ENCODE measurements at places on chromosomes 3 and 15.

DNA sequence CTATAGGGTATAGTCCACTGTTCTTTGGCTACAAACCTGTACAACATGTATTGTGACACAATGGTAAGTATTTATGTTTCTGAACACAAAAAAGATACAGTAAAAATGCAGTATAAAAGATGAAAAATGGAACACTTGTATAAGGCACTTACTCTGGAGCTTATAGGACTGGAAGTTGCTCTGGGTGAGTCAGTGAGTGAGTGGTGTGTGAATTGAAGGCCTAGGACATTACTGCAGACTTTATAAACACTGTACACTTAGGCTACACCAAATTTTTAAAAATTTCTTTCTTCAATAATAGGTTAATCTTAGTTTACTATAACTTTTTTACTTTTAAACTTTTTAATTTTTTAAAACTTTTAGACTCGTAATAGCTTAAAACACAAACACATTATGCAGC, 10.5 kb upstream of the PDZRN3 start:
- no peak for DNase-seq

DNA sequence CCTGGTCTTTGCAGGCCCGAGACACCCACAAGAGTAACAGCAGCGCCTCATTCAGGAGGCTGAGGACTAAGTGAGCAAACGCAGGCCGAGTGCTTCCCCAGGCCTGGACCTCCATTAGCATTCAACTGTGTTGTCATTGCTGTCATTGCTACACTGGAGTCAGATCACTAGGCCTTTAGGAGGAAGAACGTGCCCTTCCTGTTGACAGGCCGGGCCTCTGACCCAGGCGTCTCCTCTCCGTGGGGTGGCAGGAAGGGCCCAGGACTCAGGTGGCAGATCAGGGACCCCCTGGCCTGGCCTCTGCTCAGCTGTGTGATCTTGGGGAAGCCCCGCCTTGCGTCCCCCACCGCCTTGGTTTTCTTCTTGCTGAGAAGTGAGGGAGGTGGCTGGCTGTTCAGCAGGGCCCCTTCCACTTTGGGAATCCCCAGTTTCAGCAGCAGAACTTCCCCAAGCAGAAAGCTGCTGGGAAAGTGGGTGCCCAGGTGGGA, 19.1 kb downstream of the ZDHHC19 start:
- no peak for DNase-seq

DNA sequence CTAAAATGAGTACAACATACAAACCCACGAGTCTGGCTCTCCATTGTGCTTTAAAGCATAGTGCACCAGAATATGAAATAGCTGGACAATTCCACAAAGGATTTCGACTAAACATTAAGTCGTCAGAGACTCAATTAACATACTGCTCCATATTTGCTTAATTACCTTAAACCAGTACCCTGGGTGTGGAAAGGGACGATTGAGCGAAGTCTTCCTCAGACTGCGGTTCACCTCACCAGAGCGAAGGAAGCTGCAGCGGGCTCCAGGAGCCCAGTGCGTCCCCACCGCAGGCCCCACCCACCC, 218 bp upstream of the TRPC1 start:
- DNase-seq = no peak

DNA sequence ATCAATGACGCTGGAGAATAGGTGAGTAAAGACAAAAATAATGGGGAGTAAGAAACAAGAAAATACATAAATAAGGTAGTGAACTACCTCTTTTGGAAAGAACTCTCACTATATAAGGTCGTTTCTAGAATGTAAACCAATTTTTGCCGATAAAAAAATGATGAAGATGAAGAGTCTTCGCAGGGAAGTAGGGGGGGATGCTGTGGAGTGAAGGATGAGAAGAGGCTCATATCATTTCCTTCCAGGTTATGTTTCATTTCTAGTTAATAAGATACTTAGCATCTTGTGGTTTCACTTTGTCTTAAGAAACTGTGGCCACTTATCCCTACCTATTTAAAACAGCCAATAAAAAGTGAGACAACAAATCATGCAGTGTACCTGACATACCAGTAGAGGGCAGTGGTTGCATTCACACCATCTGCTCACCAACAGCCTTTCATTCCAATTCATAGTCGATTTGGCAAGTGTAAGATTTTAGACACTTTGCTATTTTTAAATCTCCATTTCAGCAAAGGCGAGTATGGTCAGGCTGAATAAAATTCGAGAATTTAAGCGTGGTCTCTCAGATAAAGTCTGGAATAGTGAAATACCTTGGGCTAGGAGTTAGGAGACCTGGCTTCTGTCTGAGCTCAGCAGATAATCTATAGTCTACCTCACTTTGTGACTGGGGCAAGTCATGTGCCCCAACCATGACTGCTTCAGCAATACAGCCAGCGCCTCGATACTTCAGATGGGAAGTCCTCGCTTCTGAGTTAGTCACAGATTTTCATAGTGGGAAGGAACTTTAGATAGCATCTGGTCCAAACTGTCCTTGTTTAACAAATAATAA, 28.9 kb upstream of the ICE2 start:
- no peak for DNase-seq

DNA sequence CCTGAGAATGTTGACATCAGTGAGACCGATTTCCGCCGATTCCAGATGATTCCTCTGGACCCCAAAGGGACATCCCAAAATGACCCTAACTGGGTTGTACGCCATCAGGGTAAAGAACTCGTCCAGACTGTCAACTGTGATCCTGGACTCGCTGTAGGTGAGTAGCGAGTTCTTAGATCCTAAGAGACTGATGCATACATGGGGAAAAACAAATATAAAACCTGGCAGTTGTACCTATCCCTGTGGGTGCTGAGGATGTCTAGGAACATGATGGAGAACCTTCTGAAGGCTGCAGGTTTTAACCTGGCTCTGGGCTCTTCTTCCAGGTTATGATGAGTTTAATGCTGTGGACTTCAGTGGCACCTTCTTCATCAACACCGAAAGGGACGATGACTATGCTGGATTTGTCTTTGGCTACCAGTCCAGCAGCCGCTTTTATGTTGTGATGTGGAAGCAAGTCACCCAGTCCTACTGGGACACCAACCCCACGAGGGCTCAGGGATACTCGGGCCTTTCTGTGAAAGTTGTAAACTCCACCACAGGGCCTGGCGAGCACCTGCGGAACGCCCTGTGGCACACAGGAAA, 12.3 kb downstream of the THBS1 start:
- no peak for DNase-seq

- no peak for DNase-seq
Measured at GRCh38 chr3:38805765-38806386, 10.1 kb downstream of the SCN10A start.

DNA sequence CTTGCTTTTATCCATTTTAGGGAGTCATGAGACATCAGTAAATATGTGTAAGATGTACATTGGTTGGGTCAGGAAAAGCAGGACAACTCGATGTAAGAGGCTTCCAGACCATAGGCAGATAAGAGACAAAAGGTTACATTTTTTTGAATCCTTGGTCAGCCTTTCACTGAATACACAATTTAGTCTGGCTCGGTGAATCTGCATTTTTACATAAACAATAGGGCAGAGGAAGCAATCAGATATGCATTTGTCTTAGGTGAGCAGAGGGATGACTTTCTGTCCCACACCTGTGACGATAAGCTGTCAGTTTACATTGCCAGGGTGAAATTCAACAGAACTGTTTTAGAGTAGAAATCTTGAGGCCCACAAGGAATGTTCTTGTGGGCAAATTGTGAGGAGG, 20.6 kb downstream of the NPAP1 start:
- DNase-seq = no peak

DNA sequence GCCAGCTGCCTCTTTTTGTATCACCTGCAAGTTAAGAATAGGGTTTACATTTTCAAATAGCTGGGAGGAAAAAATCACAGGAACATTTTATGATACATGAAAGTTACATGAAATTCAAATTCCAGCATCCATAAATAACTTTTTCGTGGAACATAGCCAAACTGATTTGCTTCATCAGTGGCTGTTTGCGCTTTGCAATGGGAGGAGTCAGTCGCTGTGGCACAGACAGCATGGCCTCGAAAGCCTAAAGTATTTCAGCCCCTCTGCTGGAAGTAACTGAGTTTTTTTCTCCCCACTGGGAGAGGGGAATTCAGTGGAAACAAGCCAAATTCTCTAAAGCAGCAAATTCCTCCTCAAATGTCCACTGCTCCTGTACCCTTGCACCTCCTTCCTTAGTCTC, 271.9 kb downstream of the SUCLG2 start:
- no peak for DNase-seq

DNA sequence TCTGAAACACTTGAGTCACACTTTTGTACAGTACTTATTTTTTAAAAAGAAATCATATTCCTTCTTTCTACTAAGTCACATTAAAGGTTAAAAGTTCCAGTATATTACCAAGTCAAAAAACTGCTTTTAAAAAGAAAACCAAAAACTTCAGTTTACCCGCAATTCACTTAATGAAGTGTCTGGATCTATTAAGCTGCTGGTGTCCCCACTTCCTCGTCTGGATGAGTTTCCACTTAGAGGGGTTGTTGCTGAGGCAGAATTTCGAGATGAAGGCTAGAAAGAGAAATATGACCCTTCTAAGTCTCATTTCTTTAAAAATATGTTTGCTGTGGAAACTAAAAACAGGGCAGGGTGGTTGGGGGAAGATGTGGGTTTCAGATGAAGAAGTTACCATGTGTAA, 79.7 kb downstream of the LRRFIP2 start:
- no peak for DNase-seq

- no peak for DNase-seq
Measured at GRCh38 chr15:51642696-51643095, 20.1 kb upstream of the DMXL2 start.

GRCh38 chr3:24684506-24685023, 189.9 kb upstream of the THRB start:
- DNase-seq = no peak

Data from nucleus accumbens (tissue), 56 donors.